ENCODE measurements at places on chromosomes 1 and 21.

DNA sequence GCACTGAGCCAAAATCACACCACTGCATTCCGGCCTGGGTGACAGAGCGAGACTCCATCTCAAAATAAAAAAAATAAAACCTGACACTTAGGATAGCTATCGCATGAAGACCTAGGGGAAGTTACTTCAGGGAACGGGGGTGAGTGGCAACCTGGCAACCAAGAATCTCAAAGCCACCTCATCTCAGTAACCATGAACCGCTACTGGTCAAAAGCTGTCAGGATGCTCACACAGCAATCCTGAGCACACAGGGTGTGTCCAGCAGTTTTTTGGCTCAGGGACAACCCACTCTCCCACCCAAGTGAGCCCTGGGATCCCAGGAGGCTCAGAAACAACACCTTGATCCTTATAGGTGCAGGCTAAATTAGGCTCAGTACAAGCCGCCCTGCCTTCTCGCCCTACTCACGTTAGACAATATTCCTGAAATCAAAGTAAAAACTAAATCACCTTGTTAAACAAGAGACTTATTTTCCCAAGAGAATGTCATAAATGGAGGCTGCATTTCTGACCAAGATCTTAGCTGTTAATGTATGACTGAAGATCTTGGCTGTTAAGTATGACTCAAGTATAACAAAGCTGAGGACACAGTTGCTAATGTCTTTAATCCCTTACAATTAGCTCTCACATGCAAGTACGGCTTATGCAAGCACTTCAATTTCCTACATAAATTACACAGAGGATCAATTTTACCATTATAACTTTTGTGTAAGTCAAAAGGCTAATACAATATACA is 48.3 kb upstream of the NADK start:
- no peak overlapping the region for H3K27ac ChIP-seq
- no peak for DNase-seq
- no peaks in the 10 kb centered on the region for H3K4me1 ChIP-seq
- no peaks in the 10 kb centered on the region for H3K27me3 ChIP-seq

DNA sequence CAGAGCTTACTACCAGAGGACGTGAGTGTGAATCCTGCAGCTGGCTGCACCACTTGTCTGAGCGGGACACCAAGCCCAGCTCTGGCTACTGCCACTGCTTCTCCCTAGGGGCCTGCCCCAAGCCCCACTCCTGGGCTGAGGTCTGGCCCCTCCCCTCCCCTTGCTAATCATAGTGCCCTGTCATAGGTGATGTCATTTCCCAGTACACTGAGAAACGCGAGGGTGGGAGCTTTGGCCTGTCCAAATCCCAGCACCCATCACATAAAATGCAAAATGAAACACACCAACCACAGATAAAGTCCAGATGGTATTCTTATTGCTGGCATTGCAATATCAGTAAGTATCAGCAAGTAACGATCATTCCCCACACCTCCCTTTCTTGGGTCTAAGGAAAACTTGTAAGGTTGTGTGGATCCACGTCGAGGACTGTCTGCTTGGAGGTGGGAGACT is 77.7 kb downstream of the TOMM20 start:
- no peaks in the 10 kb centered on the region for H3K36me3 ChIP-seq
- H3K4me3 ChIP-seq = no peak overlapping the region
- DNase-seq = no peak
- H3K4me1 ChIP-seq = no peaks in the 10 kb centered on the region

DNA sequence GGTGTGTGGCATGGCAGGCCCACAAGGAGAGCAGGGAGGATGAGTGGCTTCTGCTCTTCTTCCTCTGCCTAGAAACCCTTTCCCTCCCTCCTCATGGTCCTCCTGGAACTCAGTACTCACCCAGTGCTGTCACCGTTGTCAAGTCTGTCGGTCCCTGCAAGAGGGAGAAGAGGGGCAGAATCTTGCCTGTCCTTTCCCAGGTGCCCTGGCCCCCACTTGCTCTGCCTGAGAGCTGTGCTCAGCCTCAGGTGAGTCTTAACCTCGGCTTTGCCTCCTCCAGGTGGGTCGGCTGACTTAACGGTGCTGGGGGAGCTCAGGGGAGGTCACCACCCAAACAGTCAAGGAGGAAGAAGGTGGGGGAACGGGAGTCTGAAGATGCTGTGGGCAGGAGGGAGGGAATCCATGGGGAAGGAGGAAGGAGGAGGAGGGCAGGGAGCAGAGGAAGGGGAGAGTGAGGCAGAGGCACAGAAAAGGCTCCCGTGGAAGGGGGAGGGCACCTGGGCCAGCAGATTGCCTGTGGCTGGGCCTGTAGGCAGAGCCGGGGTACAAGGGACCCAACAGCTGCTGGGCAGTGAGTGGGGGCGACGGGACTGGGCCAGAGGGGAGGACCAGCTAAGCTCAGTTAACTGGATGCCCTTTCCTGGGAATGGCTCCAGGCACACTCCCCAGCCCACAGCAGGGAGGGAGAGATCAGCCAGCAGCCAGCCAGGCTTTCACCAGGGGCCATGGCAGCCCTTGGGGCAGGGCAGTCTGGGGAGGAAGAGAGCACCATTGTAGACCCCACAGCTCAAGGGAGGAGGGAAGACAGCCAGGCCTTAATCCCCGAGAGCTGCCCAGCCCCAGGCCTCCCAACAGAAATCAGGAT is 26.3 kb downstream of the CTNNBIP1 start:
- H3K4me3 ChIP-seq = no peak overlapping the region
- no peaks in the 10 kb centered on the region for H3K27me3 ChIP-seq
- no peak for DNase-seq
- H3K27ac ChIP-seq = no peak overlapping the region
- no peaks in the 10 kb centered on the region for H3K36me3 ChIP-seq

- DNase-seq = no peak
- no peaks in the 10 kb centered on the region for H3K4me1 ChIP-seq
- H3K27ac ChIP-seq = no peak overlapping the region
- no peaks in the 10 kb centered on the region for H3K36me3 ChIP-seq
- H3K4me3 ChIP-seq = no peak overlapping the region
These were observed 58.8 kb upstream of the ZSWIM5 start for GRCh38 chr1:45265244-45265643.

DNA sequence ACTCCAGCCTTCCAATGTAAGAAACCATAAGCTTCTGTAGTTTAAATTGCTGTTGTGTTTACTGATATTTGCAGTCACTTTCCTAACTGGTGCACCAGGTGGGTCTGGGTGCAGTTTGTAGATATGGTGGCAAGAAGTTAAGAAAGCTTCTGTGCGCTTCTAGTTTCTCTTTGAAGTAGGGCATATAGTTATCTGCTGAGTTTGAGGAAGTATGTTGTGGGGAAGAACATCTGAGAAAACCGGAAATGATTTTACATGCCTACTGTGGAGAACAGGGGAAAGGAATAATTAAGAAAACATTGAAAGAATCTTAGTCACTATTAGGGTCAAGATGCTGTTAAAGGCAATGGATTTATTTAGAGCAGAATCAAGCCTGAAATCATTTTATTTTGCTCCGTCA is 14.9 kb upstream of the SLC44A5 start:
- H3K36me3 ChIP-seq = no peaks in the 10 kb centered on the region
- no peak for DNase-seq
- no peaks in the 10 kb centered on the region for H3K4me1 ChIP-seq
- no peaks in the 10 kb centered on the region for H3K27me3 ChIP-seq

DNA sequence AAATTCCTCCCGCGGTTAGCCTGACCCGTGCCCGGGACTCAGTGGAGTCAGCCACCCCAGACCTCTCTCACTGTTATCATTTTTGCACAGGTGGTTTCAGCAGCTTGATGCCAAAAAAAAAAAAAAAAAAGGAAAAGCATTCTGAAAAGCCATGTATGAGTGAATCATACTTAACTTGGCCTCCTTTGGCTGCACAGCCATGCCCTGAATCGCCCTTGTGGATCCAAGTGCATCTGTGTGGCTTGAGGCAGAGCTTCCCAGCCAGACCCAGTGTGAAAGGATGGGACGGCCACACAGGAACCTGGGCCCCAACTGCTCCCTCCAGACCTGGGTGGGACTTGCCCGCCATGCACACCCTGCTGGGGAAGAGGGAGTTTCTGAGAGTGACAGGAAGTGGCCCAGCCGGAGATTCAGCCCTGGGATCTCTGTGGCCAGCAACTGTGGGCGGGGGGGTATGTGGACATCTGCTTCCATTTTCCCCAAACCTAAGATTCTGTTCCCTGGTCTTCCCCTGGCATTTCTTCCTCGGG is 8.6 kb downstream of the YBEY start:
- DNase-seq = no peak
- H3K4me3 ChIP-seq = no peak overlapping the region
- H3K4me1 ChIP-seq = no peaks in the 10 kb centered on the region

DNA sequence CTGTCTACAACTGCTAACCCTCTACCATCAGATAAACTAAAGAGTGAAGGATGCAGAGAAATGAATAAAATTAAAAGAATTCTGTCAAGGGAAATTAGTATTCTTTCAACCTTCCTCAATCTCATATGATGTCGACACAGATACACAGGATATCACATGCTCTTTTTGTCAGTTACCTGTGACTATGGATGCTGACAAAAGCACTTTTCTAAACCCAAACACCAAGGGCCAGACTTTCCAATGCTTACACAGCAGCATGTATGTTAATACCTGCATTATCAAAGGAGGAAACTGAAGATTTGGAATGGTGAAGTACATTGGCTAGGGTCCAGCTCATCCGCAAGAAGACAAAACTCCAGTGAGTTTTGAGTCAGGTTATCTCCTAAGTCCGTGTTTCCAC is 294.0 kb downstream of the SMYD3 start:
- no peak overlapping the region for H3K27ac ChIP-seq
- H3K27me3 ChIP-seq = no peaks in the 10 kb centered on the region
- H3K4me1 ChIP-seq = no peaks in the 10 kb centered on the region
- H3K4me3 ChIP-seq = no peak overlapping the region
- H3K36me3 ChIP-seq = no peaks in the 10 kb centered on the region

DNA sequence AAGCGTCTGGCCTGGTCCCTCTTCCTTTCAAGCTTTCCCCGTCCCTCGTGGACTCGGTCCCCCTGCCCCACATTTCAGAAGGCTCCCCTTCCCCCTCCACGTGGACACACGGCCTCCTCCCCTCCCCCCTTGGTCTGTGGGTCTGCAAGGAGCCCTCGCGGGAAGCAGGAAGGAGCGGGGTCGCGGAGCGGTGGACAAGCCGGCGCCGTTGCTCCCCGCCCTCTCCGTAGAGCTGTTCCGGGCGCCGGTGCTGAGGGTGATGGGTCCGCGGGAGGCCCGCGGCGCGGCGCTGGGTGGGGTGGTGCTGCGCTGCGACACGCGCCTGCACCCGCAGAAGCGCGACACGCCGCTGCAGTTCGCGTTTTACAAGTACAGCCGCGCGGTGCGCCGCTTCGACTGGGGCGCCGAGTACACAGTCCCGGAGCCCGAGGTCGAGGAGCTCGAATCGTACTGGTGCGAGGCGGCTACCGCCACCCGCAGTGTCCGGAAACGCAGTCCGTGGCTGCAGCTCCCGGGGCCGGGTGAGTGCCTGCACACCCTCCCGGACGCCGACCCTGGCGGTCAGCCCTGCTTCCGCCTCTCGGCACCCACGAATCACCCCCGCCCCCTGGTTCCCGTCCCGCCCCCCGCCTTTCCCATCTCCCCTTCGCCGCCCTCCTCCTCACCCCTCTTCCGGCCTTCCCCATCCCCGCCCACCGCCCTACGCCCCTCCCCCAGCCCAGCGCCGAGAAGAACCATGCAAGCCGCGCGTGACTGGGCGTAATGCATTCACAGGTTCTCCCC is 5.3 kb downstream of the FCRLB start:
- H3K27me3 ChIP-seq = no peaks in the 10 kb centered on the region
- peaks cover 23% of the 10 kb centered on the region for H3K4me1 ChIP-seq
- peak overlapping the region; percentile 89 for H3K27ac ChIP-seq
- H3K4me3 ChIP-seq = peak overlapping the region; percentile 93
- no peaks in the 10 kb centered on the region for H3K36me3 ChIP-seq
- DNase-seq = peak; percentile 68

GRCh38 chr1:25109531-25109951 is 122.8 kb downstream of the SYF2 start:
- peaks cover 15% of the 10 kb centered on the region for H3K4me1 ChIP-seq
- no peak overlapping the region for H3K4me3 ChIP-seq
- DNase-seq = peak; percentile 59
- no peak overlapping the region for H3K27ac ChIP-seq
